Right hindlimb (tissue), 1 donor: ENCODE measurements at places on chromosomes 1 and 21.
A peak's percentile ranks its signal among the peaks of the same experiment; 100 is the strongest.

- DNase-seq, result no peak
These were observed 239.0 kb downstream of the PTPRU start for GRCh38 chr1:29475326-29475725.

DNA sequence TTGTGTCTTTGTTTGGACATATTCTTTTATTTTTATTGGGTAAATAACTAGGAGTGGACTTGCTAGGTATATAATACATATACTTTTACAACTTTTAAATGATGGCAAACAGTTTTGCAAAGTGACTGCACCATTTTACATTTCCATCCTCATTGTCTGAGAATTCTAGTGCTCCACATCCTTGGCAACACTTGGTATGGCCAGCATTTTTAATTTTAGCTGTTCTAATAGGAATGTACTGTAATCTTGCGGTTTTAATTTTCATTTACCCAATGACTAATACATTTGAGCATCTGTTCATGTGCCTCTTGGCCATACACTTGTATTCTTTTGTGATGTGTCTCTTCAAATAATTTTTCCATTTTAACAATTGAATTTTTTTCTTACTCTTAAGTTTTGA, 37.0 kb upstream of the ATP6V1G3 start:
- DNase-seq, result no peak

- DNase-seq, result no peak
These were observed 64.0 kb upstream of the RGS21 start for GRCh38 chr1:192252776-192253175.

GRCh38 chr1:73909043-73909562, 288.9 kb downstream of the LRRIQ3 start:
- no peak for DNase-seq

- DNase-seq, result no peak
These were observed 85.7 kb downstream of the GRIK3 start for GRCh38 chr1:36948606-36949005.

DNA sequence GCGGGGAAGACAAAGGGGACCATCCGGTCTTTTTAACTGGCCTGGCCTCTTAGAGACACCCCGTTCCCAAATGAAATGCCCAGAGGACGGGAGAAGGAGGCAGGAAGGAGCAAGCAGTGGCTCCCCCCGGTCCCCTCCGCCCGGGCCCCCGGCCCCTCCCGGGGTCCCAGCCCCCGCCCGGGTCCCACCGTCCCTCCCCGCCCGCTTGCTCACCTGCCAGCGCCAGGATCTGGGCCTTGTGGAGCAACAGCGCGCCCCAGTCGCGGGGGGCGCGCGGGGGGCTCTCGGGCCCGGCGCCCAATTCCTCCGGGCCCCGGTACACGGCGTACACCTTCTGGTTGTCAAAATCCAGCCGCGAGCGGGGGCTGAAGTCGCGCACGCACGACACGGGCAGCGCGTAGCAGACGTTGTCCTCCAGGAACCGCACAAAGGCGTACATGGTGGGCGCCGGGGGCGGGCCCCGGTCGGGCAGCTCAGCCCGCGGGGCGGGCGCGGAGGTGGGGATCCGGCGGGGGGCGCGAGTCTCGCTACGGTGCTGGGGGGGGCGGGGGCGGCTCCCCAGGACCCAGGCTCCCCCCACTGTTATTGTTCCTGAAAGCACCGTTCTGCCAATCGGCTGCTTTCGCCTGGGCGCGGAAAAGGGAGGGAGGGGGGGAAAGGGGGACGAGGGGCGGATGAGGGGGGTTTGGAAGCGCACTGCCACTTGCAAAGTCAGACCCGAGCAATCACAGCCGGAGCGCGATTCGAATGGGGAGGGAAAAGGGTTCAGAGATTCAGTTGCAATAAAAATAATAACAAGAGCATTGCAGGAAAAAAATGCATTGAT, at the start of gene BEND5:
TSS of gene BEND5 (minus strand) at position 499 of the 826 bp plus-strand sequence. CDS start at position 439, 60 bp downstream.
- peak; percentile 92 for DNase-seq

- DNase-seq, result no peak
These were observed 61.3 kb downstream of the KIRREL1 start for GRCh38 chr1:158054721-158055120.

- no peak for DNase-seq
These were observed 189.5 kb downstream of the KCNT2 start for GRCh38 chr1:196418772-196419171.

DNA sequence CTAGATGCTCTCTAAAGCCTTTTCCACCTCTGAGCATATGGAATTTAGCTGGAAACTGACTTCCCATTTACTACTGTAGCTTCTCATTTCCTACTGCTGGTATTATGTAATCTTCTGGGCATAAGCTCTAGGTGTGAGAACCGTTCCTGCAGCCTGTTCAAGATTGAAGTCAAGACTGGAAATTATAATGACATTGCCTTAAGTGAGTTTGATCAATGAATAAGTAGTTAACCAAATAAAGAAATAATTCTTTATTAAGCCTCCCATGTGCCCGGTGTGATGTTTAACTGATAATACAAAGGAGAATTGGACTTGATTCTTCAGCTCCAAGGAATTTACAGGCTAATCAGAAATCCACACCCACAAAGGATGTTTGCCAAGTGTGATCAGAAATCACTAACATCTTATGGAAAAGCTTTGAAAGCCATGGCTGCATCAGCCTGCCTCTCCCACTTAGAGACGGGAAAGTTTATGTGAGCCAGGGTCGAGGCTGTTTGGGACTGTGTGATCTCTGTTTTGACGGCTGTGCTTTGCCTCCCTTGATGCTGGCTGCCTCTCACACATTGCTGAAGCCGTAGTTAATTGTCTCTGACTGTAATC, 36.4 kb upstream of the PRELP start:
- DNase-seq, result no peak

- no peak for DNase-seq
These were observed 106.5 kb upstream of the EDEM3 start for GRCh38 chr1:184860985-184861754.

DNA sequence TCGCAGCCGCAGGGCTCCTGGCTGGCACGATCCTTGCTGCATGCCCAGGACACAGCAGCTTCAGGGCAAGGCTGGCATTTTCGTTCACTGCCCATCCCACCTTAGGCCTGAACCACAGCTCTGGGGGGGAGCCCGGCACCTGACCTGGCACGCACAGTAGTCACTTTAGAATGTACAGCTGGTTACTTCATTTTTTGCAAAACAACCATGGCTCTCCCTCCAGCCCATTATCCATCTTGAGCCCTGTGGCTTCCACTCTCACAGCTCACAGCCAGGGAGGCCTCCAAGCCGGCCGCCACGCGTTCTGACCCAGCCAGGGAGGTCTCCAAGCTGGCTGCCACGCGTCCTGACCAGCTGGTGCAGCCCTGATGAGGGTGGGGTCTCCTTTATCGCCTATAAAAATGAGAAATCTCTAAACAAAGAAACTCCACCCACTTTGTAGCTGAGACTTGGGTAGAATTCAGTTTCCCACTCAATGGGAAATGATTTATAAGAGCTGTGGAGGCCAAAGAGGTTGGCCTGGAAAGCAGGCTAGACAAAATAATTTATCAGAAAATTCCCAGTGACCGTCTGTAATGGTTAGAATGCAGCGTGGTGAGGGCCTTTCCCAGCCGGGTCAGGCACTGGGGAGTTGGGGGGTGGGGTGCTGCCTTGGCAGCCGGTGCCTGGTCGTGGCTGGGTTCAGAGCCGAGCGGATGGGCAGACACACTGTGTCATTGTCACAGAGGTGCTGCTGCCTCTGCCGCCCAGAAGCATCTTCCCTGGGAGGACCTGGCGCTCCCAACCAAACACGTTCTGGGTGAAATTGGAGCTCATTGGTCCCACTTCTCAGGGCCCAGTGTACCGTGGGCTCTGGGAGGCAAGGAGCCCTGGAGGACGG, 54.6 kb upstream of the ACTRT2 start:
- no peak for DNase-seq

DNA sequence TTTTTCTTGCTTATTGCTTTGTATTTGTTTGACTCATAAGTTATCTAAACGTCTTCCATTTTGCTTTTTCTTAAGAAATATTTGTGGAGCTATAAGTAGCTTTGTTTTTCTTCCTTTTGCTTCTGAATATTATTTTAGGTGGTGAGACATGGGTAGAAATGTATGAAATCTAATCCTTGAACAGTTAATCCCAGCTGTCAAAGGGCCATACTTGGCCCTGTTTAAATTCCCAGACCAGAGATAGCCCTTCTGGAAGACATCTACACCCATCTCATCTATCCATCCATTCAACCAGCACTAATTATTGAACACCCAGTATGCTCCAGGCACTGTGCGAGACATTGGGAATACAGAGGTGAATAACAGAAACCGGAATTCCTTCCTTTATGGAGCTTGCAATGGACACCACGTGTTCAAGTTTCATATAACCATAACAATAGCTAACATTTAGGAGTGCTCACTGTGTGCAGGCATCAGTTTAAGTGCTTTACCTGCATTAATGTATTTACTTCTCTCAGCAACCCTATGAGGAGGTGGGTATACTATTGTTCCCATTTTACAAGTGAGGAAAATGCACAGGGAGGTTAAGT, 8.7 kb downstream of the TACSTD2 start:
- DNase-seq, result no peak

DNA sequence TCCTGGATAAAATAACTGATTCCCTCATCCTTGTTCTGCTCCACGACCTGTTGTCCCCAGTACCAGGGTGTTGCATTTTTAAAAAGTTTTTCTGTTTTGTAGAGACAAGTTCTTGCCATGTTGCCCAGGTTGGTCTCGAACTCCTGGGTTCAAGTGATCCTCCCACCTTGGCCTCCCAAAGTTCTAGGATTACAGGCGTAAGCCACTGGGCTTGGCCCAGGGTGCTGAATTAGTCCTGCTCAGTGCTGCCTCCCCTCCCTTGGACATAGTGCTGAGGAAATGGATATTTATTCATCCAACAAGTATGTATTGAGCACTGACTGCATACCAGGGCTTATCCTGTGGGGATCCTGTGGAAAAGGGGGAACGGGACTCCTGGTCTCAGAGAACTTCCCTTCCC, 126.4 kb downstream of the PTPRU start:
- no peak for DNase-seq

DNA sequence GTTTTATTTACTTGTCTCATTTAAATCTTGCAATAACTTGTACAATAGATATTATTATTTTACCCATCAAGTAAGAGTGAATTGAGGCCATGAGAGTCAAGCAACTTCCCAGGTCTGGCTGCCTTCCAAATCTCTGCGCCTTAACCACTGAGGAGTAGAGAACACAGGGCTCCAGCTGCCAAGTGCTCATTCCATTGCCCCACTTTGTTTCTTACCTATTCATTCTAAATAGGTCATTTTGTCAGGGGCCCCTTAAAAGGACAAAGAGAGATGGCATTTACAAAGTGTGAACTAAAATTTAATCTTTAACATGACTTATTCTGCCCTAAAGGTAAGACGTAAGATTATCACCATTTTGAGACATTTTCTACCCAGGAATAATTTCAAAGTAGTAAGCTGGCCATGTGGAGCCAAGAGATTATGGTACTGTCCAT, 3.5 kb downstream of the PPP1R15B start:
- peak; percentile 69 for DNase-seq

GRCh38 chr21:41877901-41878830, 978 bp downstream of the PRDM15 start:
- no peak for DNase-seq

DNA sequence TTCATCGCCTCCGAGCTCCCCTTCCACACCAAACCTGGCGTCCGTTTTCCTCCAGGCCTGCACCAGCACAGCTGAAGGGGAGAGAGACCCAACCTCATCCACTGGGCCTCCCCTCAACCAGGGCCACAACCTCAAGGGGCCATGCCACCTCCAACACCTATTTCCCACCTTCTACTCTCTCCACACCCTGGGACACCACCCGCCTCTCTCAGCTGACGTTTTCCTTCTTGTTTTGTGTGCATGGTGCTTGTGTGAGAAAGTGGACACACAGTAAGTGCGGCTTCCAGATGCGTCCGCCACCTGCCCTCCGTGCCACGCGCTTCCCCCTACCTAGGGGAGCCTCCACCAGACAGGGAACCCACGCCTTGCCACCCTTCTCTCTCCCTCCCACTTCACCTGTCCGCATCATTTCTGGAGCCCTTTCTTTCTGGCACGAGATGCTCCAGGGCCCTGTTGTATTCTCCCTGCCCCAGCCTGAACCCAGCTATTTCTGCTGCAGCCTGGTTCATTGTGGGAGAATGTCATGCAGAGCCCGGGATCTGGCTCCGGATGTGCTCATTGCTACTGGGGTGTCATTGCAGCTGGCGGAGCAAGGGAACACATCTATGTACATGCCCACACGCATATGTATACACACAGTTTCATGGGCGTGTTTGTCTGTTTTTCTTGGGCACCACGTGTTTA, 1.3 kb upstream of the GNB1 start:
- no peak for DNase-seq

- DNase-seq, result no peak
These were observed 141.5 kb upstream of the FGGY start for GRCh38 chr1:59155351-59155750.

DNA sequence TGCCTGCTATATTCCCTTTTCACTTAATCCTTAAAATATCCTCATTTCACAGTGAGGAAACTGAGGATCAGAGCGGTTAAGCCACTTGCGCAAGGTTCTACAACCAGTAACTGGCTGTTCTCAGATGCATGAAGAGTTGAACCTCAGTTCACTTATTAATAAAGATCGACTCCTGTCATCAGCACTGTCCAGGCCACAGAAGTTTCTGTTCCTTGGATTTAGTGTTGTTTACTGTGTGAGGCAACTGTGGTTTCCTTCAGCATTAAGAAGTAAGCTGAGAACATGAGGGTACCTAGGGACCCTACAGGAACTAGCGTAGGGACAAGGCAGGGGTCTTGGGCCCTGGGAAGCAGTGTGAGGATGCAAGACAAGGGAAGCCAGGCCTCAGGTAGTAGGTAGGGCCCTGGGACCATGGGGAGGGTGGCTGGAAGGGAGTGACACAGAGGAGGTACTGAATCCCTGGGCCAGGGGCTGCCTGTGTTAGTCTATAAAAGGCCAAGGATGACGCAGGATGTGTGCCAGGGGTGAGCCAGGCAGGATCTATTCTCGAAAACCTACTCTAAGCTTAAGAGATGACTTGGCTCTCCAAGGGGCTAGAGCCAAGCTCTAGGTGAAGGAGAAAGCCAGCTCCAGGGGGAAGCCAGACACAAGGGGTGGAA, 181.2 kb upstream of the CSF3R start:
- no peak for DNase-seq

- DNase-seq, result no peak
These were observed 139.1 kb downstream of the PLA2G4A start for GRCh38 chr1:186967656-186968394.

- no peak for DNase-seq
These were observed 66.6 kb downstream of the BCAR3 start for GRCh38 chr1:93614986-93615581.

DNA sequence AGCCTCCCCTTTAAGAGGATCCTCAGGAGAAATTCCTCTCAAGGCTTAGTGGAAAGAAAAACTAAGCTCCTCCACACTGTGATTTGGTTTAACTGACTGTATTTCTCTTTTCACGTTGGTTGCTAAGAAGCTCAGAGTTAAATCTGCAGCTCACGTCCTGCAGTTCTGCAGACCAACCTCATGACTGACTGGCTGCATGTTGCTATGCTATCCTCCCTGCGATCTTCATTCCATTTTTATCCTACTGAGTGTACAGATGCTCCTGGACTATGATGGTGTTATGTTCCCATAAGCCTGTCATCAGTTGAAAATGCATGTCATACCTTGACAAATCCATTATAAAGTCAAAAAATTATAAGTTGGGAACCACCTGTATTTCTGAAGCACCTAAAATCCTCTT, 34.6 kb downstream of the FAM163A start:
- DNase-seq, result no peak
